ENCODE measurements at places on chromosomes 5 and 9.
A peak's percentile ranks its signal among the peaks of the same experiment; 100 is the strongest.

- DNase-seq, result no peak
Measured at GRCh38 chr9:113148781-113149510, 1.9 kb upstream of the SLC31A2 start.

GRCh38 chr9:86352440-86353077, 1.7 kb downstream of the TUT7 start:
- peak; percentile 28 for DNase-seq

DNA sequence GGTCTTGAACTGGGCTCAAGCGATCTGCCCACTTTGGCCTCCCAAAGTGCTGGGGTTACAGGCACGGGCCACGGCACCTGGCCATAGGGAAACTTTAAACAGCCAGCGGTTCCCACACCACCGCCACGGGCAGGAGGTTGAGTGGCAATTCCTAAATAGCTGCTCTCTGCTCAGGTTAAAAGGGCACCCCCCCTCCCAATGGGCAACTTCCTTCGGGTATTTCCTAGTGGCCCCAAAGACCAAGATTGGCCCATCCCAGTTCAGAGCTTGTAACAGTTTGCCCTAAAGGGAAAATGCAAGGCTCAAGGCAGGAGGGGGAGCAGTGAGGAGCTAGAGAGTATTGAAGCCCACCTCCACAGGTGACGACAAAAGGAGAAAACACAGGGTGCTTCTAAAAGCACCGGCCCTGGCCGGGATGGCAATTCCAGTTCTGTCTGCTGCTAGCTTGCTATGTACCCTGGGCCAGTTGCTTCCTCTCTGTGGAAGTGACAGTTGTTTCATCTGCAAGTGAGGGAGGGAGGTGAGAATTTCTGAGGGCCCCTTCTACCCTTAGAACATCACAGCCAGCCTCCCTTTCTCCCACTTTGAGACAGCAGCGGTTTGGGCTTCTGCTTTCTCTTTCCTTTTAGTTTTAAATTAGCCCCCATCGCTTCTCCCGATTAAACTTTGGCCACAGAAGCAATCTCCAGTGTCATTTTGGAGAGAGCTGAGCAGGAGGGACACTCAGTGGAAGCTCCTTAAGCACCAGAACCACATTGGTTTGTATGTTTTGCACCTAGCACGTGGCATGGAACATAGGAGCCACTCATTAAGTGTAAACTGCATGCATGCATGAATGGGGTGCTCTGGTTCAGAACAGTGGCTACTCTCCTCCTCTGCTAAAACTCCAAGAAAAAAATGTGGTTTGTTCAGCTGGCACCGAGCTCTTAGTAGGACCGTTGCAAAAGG, 17.3 kb upstream of the TNIP1 start:
- peak; percentile 31 for DNase-seq

GRCh38 chr9:103082494-103082893, 87.4 kb downstream of the CYLC2 start:
- DNase-seq, result no peak

DNA sequence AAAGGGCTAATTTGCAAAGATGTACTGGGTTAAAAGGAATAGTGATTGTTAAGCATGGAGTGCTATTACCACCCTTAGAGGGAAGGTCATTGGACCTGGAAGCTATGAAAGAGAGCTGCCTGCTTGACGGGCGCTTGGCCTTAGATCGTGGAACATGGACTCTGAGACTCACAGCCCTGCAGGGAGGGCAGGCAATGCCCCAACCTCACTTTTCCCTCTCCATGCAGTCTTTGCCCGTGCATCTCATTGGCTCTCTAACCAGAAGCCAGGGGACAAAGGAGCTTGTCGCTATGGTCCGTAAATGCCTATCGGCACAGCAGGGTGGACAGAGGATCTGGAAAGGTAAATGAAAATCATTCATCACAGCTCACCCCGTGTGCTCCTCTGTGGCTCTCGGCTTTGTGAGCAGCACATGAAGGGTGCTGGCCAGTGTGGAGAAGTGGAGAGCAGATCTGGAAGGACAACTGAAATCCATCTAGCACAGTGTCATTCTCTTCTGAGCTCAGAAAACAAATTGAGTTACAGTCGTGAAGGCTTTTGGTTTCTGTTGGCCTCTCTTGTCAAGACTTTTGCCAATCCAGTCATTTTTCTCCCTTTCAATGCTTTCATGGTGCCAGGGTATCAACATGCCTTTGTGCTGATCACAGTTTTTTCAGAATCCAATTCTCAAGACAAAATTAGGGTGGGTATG, 186.2 kb downstream of the SNX18 start:
- no peak for DNase-seq

- DNase-seq, result no peak
Measured at GRCh38 chr5:159897786-159898393, 18.4 kb upstream of the ADRA1B start.

- no peak for DNase-seq
Measured at GRCh38 chr9:133008406-133008805, 22.4 kb upstream of the GTF3C5 start.

- peak; percentile 63 for DNase-seq
Measured at GRCh38 chr9:2545881-2546490, 75.6 kb upstream of the VLDLR start.

DNA sequence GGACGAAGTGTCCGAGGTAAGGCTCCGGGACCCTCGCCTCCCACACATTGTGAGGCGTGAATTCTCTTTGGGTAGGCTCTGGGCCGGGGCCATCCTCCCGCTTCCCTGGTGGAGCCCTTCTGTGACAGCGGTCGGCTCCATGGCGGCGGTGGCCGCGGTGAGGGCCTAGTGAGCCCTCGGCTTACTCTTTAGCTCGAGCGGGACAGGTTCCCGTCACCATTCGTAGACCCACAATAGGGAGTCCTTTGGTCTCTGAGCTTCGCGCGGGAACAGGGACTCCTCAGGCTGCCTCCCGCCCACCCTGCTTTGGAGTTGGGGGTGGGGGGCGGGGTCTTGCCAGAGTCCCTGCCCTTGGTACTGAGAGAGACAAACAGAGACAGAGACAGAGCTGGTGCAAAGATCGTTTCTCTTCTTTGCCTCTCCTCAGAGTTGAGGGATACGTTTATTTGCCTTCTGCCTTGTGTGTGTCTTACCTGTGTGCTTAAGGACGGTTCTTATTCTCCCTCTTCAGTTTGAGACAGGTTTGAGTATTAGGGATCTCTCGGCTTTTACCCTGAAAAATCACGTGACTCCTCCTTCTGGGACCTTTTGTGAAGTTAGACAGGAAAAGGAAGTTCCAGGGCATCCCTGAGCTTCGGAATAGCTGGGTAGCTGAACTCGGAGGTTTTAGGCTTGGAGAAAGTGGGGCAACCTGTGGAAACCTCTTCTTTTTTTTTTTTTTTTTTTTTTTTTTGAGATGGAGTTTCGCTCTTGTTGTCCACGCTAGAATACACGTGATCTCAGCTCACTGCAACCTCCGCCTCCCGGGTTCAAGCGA, 833 bp downstream of the ANKHD1 start:
- peak; percentile 48 for DNase-seq

DNA sequence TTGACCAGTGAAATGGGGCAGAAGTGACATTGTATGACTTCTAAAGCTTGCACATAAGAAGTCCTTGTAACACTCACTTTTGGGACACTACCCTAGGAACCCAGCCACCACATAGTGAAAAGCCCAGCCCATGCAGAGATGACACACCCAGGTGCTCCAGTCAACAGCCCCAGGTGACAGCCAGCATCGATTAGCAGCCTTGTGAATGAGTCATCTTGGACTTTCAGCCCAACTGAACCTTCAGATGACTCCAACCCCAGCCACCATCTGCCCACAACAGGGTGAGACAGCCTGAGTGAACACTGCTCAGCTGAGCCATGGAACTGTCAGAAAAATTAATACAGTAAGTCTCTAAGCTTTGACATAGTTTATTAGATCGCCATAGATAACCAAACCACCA, 458.6 kb downstream of the ZSWIM6 start:
- DNase-seq, result no peak

DNA sequence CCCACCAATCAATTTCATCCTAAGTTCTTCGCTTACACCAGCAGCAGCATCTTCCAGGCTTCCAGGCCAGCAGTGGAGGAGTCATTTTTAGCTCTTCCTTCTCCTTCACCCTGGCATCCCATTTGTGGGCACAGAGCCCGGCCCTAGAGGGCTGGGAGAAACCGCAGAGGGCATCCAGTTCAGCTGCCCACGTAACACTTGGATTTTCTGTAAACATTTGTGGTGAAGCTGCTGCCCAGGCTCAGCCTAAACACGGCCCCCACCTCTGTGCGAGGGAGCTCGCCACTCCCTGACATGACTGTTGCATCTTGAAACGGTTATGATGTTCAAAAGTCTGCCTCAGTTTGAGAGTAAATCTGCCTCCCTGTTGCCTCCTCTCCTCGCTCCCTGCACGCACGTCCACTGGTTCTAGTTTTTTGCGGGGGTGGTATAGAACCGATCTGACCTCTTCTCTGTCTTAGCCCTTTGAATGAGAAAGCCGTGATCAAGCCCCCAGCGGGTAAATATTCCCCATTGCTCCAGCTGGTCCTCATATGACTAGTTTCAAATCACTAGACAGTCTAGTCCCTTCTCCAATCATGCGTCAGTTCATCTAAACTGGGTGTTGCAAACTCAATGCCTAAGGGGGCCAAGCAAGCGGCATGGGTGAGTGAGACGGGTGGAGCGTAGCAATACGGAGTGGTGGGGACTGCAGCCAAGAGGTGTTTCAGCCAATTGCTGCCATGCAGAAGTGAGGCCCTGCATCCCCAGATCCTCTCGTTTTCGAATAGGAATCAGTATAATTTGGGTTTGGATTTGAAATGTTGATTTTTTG, 34.9 kb upstream of the N4BP3 start:
- no peak for DNase-seq

- no peak for DNase-seq
Measured at GRCh38 chr9:21708856-21709255, 93.6 kb upstream of the MTAP start.

- DNase-seq, result no peak
Measured at GRCh38 chr5:124736082-124736804, 10.2 kb downstream of the ZNF608 start.

DNA sequence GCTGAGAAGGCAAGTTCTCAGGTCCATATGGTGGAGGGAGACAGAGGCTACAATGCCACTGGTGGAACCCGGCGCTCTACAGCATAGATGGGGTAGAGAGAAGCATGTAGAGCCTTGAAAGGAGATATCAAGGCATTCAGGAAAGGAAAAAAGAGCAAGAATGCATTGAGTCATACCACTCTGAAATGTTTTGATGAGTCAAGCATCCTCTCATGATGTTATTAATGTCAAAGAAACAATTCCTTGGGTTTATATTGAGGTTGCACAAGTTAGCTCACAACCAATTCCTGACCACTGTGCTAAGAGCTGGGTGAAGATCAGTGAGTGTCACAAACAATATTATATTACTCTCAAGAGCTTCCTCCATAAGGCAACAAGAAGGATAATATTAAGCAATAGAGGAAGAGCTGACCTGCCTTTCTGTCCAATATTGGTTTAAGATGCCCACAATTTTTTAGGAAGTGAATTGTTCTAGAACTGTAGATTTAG, 178.0 kb downstream of the RFK start:
- no peak for DNase-seq

- DNase-seq, result peak; percentile 59
Measured at GRCh38 chr5:146993876-146994530, 115.4 kb upstream of the PPP2R2B start.

DNA sequence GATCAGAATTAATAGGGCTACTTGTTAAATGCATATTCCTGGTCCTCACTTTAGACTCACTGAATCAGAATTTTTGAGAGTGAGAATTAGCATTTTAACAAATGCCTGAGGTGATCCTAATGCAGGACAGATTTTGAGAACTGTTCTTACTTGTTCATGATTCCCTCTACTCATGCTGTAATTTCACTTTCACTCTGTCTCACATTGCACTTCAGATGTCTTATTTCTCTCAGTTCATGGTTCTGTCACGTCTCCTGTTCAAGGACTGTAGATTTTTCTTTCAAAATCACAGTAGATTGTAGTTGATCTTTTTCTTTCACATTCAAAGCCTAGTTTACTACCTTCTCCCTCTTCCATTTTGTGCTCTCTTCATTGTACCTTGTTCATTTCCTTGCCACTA, 54.3 kb downstream of the ADGRV1 start:
- no peak for DNase-seq

DNA sequence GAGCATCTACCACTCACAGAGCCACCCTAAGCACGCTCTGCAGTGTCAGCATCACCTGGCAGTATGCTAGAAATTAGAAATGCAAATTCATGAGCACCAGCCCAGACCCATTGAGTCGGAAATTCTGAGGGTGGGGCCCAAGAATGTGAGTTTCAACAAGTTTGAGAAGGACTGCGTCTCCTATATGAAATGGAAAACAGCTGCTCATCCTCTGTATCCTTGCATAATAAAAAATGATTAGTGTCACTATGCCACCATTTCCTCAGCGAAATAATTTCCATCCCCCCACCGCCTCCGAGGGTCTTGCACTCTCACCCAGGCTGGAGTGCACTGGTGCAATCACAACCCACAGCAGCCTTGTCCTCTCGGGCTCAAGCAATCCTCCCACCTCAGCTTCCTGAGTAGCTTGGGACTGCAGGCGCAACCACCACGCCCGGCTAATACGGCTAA, 1.3 kb upstream of the IQGAP2 start:
- DNase-seq, result no peak

GRCh38 chr5:148823871-148824270, 2.5 kb upstream of the ADRB2 start:
- DNase-seq, result no peak

- no peak for DNase-seq
Measured at GRCh38 chr9:126170286-126170823, 156.3 kb upstream of the MVB12B start.

DNA sequence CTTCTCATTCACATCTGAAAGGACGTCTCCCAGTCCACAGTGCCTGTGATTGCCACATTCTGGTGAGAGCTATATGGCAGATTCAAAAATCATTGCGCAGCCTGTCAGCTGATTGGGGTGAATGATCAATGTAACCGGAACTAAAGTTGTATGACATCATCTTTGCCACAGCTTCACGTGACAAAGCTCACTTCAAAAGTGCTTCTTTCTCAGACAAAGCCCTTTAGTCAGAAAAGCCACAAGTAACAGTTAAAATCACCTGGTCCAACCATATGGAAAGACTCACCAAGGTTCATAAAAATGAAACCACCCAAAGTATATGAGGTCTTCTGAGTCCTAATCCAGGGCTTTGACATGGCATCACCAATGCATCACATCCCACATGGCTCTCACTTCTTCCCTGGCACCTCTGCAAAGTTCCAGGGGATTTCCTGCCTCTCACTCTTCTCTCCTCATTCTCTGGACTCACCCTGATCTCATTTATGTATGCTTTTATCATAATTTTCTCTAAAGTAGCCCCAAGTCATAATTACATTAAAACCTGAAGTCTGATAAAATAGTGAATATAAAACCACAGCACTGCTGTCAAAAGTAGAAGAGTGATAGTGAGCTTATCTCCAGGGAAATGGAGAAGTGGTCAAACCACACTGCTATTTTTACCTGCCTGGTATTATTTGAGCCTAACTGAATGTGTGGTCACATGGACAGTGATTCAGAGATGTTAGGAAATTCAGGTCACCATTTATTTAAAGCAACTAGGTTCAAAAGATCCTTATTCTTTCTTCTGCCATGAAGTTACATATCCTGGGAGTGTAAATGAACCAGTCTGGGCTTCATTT, 193.1 kb upstream of the PTGER4 start:
- DNase-seq, result peak; percentile 86

- DNase-seq, result no peak
Measured at GRCh38 chr5:158594595-158595242, 505.0 kb downstream of the EBF1 start.

All from pons (tissue), 1 donor.